Activated CD8-positive, alpha-beta memory T cell treated with anti-CD3 and anti-CD28 coated beads, Interleukin-2, amount 50 U/mL, for 48 hours (primary cell): ENCODE measurements at places on chromosomes 6 and 20.

GRCh38 chr6:166939345-166939744 lies 17.0 kb downstream of the RNASET2 start:
- DNase-seq, result no peak

DNA sequence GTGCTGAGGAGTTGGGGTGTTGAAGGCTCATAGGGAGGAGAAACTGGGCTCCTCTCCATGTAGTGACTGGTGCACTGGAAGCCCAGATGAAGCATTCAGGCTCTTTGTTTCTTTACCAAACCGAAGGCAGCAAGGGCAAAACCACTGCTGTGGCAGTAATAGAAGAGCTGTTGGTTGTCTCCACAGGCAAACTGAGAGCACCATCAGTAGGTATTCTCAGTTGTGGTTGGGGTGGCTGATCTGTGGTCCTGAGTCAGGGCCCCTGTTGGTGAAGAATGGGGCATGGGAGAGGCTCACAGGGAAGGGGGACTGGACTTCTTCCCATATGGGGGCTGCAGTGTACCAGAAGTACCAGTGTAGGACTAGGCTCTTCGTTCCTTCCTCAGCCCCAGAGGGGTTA lies 460.2 kb upstream of the IMPG1 start:
- DNase-seq, result no peak

GRCh38 chr6:85240787-85241385 lies 209.0 kb upstream of the NT5E start:
- no peak for DNase-seq

DNA sequence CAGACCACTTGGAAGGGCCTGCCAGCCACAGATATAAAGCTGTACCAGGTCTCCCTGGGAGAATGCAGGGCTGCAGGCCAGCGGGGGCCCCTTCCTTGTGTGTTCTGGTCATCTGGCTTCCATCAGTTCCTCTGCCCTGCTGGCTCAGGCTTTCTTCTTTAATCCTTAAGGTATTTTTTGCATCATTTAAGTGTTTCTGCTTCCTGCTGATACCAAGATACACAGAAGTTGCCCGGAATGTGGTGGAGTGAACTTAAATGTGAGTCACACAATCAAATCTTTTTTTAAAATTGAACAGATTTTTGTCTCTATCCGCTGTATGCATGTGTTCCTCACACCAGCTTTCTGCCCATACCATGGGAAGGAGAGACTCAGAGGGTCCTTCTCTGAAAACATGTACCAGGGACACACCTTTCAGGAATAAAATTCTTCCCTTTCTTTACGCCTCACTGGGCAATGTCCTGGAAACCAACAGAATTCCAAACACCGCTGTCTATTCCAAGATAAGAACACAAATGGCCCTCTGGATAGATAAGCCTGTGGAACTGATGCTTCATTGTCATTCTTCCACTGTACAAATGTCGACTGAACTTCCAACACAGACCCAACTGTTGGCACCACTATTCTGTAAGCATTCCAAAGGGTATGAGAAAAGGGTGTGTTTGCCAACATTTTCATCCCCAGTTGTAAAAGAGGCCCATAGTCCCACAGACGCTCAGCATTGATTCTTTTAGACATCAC lies 206.2 kb upstream of the MYLIP start:
- DNase-seq, result no peak

DNA sequence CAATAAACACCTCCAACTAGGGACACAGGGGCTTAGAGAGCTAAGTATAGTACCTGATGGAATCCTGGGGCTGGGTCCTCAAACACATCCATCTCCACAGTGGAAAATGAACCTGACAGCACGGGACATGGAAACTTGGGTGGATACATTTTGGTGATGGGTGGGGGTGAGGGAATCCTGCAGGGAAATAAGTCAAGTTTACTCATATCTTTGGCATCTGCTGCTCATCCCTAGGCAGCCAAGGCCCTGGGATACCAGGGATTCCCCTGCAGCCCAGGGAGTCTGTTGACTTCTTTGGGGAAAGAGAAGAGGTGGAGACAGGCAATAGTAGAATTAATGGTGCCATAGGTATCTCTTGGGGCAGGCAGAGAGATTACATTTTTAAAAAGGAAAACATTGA lies 6.6 kb downstream of the APOBEC2 start:
- no peak for DNase-seq

DNA sequence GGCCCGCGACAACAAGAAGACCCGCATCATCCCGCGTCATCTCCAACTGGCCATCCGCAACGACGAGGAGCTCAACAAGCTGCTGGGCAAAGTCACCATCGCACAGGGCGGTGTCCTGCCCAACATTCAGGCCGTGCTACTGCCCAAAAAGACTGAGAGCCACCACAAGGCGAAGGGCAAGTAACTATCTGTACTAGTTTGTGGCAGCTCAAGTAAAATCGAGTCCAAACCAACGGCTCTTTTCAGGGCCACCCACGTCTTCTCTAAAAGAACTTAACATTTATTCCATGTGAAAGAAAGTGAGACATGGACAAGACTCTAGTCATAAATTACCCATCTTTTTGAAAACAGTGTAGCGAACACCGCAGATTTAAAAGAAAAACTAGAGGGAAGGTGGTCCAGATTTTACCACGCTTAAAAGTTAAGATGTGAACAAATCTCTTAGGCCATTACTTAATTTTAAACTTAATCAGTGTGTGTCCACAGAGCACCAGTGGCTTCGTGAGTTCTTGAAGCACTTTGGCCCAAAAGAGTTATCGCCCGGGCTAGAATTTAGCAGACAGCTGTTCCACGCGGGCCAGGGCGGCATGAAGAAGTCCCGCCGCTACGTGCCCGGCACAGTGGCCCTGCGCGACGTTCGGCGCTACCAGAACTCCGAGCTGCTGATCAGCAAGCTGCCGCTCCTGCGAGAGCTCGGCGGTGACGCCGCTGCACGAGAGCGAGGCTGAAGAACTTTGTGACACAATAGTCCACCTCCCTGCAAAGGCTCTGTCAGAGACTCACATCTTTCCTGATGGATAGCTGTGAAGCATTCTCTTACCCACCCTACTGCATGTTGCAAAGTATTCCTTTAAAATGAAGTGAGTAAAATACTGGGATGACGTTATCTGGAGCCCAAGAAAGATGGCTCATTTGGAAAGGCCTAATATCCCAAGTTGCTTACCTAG lies 113.9 kb upstream of the PRSS16 start:
- DNase-seq, result peak; percentile 94

DNA sequence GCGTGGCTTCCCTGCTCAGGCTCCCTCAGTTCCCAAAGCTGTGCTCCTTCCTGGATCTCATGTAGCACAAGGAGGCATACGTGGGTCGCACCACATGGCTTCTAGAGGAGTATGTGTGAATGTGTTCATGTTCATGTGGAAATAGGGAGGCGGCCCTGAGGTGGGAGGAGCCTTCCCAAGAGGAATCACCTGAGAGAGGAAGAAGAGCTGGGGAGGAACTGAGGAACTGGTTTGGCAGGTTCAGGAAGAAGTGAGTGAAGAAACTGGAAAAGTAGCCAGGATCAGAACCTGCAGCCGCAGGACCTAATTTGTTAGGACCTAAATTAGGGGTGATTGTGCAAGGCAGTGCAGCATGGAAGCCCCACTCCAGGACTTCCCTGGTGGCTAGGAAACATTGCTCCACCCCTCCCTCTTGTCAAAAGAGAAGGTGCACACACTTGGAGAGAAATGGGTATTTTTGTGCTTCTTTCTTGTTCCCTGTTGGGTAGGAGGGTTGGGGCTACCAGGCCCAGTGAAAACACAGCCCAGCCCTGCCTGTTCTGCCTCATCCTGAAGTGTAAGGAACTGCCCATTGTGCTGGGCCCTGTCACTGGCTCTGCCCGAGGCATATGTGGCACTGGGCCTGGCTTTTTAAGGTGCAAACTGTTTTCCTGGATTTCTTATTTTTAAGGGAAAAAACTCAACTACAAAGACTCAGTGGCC lies 20.7 kb downstream of the SYNJ2 start:
- no peak for DNase-seq

GRCh38 chr6:154648888-154649205 lies 84.4 kb upstream of the SCAF8 start:
- no peak for DNase-seq

DNA sequence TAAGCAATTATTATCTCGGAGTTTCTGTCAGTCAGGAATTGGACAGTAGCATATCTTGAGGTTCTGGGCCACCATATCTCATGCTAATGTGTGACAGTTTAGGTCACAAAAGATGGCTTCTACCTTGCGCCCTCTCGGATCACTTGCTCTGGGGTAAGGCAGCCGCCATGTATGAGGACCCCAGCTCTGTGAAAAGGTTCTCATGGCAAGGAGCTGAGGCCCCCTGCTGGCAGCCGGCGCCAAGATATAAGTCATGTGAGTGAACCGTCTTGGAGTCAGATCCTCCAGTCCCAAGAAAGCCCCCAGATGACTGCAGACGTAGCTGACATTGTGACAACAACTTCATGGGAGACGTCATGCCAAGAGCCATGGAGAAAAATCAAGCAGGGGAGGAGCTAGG lies 670.8 kb downstream of the KIF16B start:
- no peak for DNase-seq

- DNase-seq, result no peak
These were observed 31.3 kb downstream of the SLC22A3 start for GRCh38 chr6:160379466-160379865.

- no peak for DNase-seq
These were observed 116.5 kb downstream of the LY86 start for GRCh38 chr6:6705061-6705425.

DNA sequence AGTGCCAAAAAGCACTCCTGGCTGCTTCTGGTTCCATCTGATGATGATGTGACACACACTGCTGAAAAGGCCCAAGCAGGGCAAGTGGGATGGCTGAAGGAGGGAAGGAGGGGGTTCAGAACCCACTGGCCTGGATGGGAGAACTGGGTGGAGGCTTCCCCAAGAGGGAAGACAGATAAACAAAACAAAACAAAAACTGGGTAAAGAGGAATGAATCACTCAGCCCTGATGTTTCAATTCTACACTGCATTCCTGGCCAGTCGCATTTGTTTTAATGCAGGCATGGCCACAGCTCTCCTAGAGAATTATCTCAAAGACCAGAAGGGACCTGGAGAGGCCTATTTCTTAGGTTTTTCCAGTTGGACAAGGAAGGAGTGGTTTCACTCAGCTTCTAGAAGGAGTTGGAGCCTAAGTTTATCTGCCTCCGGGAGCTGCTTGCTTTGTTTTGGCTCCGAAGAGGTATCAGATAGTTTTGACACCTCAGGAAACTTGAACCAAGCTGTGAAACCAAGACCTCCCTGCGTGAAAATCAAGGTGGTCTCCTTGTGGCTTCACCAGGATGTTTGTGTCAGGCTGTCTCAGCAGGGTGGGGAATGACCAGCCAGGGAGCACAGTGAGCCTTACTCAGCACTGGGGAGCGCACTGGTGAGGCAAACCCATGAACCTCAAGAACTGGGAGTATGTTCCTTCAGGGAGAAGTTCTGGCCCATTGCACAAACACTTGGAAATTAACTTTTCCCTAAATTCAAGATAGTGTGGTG lies 16.1 kb downstream of the TTPAL start:
- no peak for DNase-seq

DNA sequence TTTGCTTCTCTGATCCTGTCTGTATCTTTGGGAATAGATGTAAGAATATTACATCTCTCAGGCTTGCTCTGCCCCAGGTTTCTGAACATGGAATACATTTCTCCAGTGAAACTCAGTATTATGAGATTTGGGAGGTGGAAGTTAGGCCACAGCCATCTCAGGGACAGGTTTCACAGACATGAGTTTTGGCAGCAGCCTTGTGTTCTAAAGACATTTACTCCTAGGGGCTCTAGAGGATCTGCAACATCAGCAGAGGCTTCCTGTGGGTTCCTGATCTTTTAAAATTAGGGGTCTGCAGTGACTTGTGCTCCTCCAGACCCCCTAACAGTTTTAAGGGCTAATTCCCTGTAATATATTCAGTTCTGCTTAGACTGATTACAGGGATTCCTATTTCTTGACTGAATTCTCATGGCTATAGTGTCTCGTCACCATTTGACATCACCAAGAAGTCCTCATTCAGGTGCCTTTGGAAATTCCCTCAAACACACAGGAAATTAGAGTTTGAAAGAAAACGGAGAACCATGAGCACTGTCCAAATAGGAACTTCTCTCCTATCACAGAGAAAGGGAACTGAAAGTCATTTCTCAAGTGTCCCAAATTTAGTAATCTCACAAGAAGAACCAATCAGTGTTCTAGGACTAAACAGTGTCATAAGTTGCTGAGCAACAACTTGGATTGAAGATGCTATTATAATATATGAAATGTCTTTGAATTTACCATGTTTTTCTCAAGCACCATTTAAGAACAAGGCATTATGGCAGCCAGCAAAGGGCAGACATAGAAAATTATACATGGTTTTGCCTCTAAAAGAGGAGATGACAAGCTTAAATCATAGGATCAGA lies 2.5 kb upstream of the HLA-DRA start:
- DNase-seq, result no peak

- no peak for DNase-seq
These were observed 213.5 kb upstream of the KCNG1 start for GRCh38 chr20:51236421-51236820.

- peak; percentile 62 for DNase-seq
These were observed 93.8 kb upstream of the LY86 start for GRCh38 chr6:6494677-6495076.

DNA sequence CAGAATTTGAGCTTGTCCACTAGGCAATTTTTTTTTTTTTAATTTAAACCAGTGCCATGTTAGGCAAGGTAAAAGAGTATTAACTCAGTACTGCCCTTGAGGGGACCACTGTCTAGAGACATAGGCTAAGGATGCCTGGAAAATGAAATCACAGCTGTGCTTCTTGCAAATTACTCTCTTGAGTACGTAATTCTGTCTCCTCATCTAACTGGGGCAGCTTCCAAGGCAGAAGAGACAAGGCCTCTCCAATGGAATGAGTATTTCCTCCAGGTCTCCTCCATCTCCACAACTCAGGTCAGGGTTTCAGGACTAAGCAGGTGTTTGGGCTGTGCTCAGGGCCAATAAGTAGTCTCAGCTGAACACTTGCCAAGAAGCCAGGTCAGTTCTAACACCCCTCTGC lies 33.8 kb upstream of the MRPS10 start:
- no peak for DNase-seq

DNA sequence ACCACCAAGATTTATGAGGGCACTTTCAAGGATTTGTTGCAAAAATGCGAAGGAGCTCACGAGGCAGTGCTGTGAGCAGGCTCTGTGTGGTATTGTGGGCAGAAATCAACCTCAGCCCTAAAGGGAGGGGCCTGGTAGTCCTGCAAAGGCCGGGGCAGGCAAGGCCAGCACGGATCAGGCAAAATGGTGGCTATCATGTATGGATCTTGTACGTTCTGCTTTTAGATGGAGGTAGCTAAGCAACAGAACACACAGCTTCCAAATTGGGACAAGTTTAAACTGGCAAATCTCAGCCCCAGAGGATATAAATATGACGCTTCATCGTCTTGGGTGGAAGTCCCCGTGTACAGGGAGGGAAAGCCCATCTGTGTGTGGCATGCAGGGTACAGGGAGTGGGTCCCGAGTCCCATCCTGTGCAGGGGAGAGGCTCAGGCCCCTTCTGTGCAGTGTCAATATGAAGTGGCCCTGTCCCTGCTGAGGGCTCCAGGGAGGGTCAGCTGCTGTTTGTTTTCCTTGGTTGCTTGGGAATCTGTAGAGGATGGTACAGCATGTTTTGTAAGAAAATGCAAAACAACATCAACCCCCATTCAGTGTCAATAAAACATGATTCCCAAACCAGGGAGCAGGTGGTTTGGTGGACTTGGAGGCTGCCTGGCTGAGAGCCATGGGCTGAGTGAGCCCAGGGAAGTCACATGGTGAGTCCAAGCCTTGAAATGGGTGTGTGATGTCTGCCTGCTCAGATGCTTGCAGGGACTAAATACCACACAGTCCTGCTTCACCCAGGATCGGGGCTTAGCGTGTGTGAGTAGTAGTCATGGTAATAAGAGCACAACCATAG lies 113.0 kb downstream of the SYCP2 start:
- no peak for DNase-seq
